ACHN (cell line): ENCODE measurements at places on chromosomes 1 and 21.

GRCh38 chr21:30243691-30244090 lies 27.8 kb upstream of the CLDN8 start:
- DNase-seq: no peak

DNA sequence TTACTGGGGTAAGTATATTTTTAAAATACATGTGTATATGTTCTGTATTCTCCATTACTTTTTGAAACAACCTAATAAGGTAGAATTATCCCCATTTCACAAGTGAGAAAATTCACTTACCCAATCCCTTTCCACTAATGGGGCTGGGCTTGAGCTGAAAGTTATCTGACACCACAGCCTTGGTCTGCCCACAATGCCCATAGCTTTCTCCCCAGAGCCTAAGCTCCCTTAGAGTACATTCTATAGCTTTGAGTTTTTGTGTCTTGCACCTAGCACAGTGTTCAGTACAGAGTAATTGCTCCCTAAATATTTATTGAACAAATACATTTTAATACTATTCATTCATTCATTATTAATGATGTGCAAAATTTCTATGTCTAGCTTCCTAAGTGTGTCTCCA lies 152.7 kb upstream of the RUNX1 start:
- DNase-seq: no peak

GRCh38 chr1:168230709-168231108 lies 4.9 kb downstream of the SFT2D2 start:
- DNase-seq: peak; percentile 93

- DNase-seq: no peak
These were observed 8.7 kb upstream of the SNAPIN start for GRCh38 chr1:153649863-153650235.

DNA sequence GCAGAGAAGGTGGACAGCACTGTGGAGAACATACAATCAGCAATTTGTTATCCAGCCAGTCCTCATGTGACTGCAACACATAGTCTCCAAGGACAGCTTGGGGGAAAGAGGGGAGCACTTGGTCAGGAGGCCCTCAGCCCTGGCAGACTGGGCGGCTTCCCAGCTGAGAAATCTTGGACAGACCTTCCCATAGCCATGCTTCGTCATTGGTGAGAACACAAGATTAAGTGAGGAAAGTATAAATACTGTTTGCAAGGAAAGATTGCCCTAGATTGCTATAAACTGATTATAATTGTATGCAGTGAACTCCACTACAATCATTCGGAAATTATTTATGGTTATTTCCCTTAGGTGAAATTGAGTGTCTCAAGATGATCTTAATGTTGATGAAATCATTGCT lies 131.5 kb downstream of the LMX1A start:
- DNase-seq: no peak

- DNase-seq: no peak
These were observed 11.7 kb upstream of the SYPL2 start for GRCh38 chr1:109454497-109455133.

DNA sequence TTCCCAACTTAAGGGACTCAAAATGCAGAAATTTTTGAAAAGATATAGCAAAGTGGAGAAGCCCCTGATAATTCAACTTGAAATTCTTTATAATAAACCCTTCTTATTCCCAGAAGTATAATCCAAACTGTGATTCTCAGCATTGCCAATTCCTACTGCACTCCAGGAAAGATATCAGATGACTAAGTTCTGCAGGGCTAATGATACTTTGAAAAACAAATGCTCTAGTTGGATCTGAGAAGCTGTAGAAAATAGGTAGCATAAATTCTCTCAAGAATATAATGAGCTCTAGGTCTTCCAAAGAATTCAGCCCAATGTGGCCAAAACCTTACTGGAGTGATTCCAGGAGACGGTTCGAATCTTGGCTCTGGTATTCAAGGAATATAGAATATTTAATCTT lies 294.0 kb upstream of the PTBP2 start:
- DNase-seq: no peak

- DNase-seq: no peak
These were observed 52.5 kb downstream of the RASAL2 start for GRCh38 chr1:178146436-178146835.
